ENCODE measurements at places on chromosomes 6 and 20. TPM values are rescaled to one million over a fixed set of nuclear protein-coding genes. Genes with fewer than 3 reads are reported as not detected.

METTL24 gene
- total RNA-seq: 8.4 TPM

MRS2 gene
- total RNA-seq: 34.9 TPM

CLVS2 gene
- 0.04 TPM for total RNA-seq

CYP39A1 gene
- total RNA-seq: 4.3 TPM

GPR63 gene
- total RNA-seq: 1.7 TPM

TFAP2A gene
- total RNA-seq: not detected

RBM24 gene
- total RNA-seq: 194 TPM

AGPAT4 gene
- 11.9 TPM for total RNA-seq

BMP2 gene
- 343 TPM for total RNA-seq

EEF1A2 gene
- total RNA-seq: 1,067 TPM

PPP1R14C gene
- 104 TPM for total RNA-seq

GPX5 gene
- total RNA-seq: 0.30 TPM

MOCS1 gene
- 21.5 TPM for total RNA-seq

CLDN20 gene
- total RNA-seq: not detected

IL17A gene
- not detected for total RNA-seq

JPH2 gene
- 205 TPM for total RNA-seq
